ENCODE measurements at places on chromosomes 2 and 18. TPM values are rescaled to one million over a fixed set of nuclear protein-coding genes. Genes with fewer than 3 reads are reported as not detected.

Gene ABCG8
- not detected for total RNA-seq

Gene CDK15
- total RNA-seq, result not detected

Gene CNTNAP5
- total RNA-seq, result not detected

Gene TBC1D8
- total RNA-seq, result 1.6 TPM

Gene ITGA4
- 51.2 TPM for total RNA-seq
